ENCODE measurements at places on chromosomes 1 and 21.

DNA sequence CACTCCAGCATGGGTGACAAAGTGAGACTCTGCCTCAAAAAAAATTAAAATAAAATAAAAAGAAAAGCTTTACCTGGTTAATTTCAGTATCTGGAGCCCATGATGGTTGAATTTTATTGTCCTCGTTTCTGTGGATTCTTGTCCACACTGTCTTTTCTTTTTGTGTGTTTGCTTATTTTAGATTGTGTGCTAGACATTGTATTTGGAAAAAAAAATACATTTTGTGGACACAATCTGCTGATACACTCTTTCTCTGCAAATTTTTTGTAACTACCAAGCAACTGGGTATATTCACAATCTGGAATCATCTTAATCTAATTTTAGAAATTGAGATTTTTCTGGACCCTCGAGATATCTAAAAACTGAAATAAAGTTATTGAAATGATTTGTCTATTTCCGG lies 41.6 kb upstream of the PDE9A start:
- DNase-seq = no peak

DNA sequence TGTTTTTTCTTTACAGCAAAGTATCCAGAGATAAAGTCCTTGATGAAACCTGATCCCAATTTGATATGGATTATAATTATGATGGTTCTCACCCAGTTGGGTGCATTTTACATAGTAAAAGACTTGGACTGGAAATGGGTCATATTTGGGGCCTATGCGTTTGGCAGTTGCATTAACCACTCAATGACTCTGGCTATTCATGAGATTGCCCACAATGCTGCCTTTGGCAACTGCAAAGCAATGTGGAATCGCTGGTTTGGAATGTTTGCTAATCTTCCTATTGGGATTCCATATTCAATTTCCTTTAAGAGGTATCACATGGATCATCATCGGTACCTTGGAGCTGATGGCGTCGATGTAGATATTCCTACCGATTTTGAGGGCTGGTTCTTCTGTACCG lies 6.5 kb downstream of the DEGS1 start:
- DNase-seq = no peak

DNA sequence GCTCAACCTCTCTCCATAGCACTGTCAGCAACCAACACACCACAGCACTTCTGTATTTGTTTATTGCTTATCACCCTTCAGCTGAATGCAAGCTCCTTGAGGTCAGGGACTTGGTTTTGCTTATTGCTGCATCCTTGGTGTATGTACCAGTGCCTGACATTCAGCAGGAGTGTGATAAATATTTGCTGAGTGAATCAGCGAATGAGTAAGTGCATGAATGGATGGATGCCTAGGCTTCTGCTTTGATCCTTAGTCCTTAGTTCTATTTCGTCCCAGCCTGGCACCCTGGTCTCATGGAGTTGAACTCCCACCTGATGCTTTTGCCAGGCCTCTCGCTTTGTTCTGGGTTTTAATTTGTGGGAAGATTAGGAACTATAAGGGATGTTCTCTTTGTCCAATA lies 88.2 kb downstream of the ZSCAN20 start:
- DNase-seq = no peak

- no peak for DNase-seq
Observed at GRCh38 chr1:86296305-86297205, 99.6 kb downstream of the ODF2L start.

- DNase-seq = no peak
Observed at GRCh38 chr1:227797144-227797543, 18.3 kb upstream of the PRSS38 start.

DNA sequence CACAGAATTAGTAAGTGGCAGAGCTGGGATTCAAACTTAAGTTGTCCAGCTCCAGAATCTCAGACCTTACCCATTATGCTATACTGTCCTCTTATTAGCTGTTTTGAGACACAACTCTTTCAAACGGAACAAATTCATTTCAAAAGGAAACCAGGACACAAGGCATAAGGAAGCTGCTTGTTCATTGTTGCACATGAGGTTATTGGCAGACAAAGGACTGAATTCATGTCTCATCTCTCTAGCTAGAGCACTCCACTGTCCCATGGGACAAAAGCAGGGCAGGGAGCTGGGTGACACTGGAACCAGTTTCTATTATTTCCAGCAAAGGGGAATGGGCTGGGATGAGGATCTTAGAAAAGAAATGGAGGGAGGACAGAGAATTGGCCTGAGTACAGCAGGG lies 26.4 kb downstream of the CHI3L2 start:
- DNase-seq = no peak

GRCh38 chr1:226443439-226443838 lies 35.5 kb upstream of the PARP1 start:
- no peak for DNase-seq

GRCh38 chr21:42142141-42142540 lies 71.0 kb downstream of the UMODL1 start:
- DNase-seq = no peak

- DNase-seq = no peak
Observed at GRCh38 chr1:225253173-225253572, 174.7 kb downstream of the LBR start.

DNA sequence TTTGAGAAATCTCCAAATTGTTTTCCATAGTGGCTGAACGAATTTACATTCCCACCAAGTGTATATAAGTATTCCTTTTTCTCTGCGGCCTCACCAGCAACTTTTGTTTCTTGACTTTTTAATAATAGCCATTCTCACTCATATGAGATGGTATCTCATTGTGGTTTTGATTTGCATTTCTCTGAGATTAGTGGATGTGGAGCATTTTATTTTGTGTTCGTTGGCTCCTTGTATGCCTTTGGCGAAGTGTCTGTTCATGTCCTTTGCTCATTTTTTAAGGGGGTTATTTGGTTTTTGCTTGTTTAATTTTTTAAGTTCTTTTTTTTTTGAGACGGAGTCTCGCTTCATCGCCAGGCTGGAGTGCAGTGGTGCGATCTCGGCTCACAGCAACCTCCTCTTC lies 45.1 kb upstream of the MPC2 start:
- no peak for DNase-seq
